Dermis lymphatic vessel endothelial cell (primary cell): ENCODE measurements at places on chromosomes 2 and 18. TPM values are rescaled to one million over a fixed set of nuclear protein-coding genes. Genes with fewer than 3 reads are reported as not detected.

The ACOXL gene
- total RNA-seq = not detected in 2 replicates

The SIX2 gene
- 0.11 TPM in 1 of 2 replicates, not detected in the other for total RNA-seq

The STAT4 gene
- total RNA-seq = 0.22 and 0.26 TPM in 2 replicates

The REG1A gene
- not detected in 2 replicates for total RNA-seq

The ICOS gene
- total RNA-seq = under 0.01 and 0.09 TPM in 2 replicates

The UGT1A9 gene
- total RNA-seq = not detected in 2 replicates

The HMSD gene
- total RNA-seq = not detected in 2 replicates

The RBM45 gene
- total RNA-seq = 20.9 and 21.7 TPM in 2 replicates

The DCAF17 gene
- total RNA-seq = 14.0 and 16.1 TPM in 2 replicates

The CAPN13 gene
- total RNA-seq = not detected in 2 replicates

The INHA gene
- not detected in 2 replicates for total RNA-seq

The IL36G gene
- not detected in 2 replicates for total RNA-seq

The C2orf80 gene
- not detected in 2 replicates for total RNA-seq

The EPB41L3 gene
- 0.69 and 49.1 TPM in 2 replicates for total RNA-seq

The C2orf74 gene
- total RNA-seq = 11.5 and 12.9 TPM in 2 replicates

The DTNA gene
- total RNA-seq = 0.26 and 0.76 TPM in 2 replicates

The EN1 gene
- total RNA-seq = not detected in 2 replicates

The TFPI gene
- 1,499 and 2,580 TPM in 2 replicates for total RNA-seq

The GATA6 gene
- total RNA-seq = 0.17 and 0.33 TPM in 2 replicates

The DHRS9 gene
- not detected in 2 replicates for total RNA-seq

The EEF1B2 gene
- total RNA-seq = 591 and 635 TPM in 2 replicates

The CD302 gene
- total RNA-seq = 13.1 and 15.2 TPM in 2 replicates
